CD4-positive, alpha-beta T cell treated with Interleukin-1 beta for 1 hour (primary cell): ENCODE measurements at places on chromosomes 2 and 18.

GRCh38 chr2:71078624-71079023, 10.2 kb downstream of the NAGK start:
- DNase-seq: no peak

DNA sequence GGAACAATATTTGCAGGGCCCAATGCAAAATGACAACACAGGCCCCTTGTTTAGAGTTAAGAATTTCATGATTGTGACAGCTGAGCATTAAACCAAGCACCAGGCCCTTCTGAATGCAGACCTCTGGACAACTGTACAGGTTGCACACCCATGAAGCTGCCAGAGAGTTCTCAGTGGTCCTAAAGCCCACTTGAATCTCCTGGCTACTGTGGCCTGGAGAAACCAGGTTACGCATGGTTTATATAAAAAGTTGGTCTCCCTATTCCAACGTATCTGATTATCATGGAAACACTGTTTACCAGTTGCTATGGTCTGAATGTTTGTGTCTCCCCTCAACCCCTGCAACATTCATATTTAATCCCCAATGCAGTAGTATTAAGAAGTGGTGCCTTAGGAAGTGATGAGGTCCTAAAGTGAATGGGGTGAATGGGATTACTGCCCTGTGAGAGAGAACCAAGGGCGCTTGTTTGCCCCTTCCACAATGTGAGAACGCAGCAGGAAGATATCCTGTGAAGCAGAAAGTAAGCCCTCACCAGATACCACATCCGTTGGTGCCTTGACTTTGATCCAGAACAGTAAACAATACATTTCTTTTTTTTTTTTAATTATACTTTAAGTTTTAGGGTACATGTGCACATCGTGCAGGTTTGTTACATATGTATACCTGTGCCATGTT, 48.0 kb upstream of the ANXA4 start:
- peak; percentile 50 for DNase-seq

- no peak for DNase-seq
Observed at GRCh38 chr2:29966266-29966665, 44.9 kb upstream of the ALK start.

GRCh38 chr2:188940171-188940570, 34.0 kb upstream of the COL3A1 start:
- DNase-seq: no peak
